Testis (tissue), 5 donors: ENCODE measurements at places on chromosomes 11 and 22. TPM values are rescaled to one million over a fixed set of nuclear protein-coding genes. Genes with fewer than 3 reads are reported as not detected.

The KCNK4 gene
- 0.24 TPM for total RNA-seq

The CASP5 gene
- not detected for total RNA-seq

DNA sequence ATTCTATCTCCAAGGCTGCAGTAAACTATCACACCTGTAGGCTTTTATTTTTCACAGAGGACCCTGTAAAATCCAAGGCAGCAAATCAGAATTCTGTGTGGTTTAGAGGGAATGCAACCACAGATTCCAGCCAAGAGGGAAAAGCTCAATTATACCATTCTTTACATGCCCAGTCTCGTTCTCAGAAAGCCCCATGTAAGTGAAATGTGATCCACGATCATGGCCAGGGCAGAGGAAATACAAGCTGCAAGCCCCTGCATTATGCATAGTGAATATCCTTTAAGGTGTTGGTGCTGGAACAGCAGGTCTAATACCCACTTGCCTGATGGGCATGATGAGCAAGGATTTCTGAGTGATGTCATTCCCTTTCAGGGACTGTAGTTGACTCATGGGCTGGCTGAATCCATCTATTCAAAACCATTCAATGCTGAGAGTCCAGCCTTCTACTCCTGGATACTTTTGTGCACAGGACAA, 198.7 kb upstream of the MTMR2 start:
- no peak overlapping the region for H3K27ac ChIP-seq
- no peaks in the 10 kb centered on the region for H3K36me3 ChIP-seq
- no peaks in the 10 kb centered on the region for H3K4me1 ChIP-seq

- H3K4me3 ChIP-seq: no peak overlapping the region
- no peak overlapping the region for H3K27ac ChIP-seq
- no peak for DNase-seq
- H3K36me3 ChIP-seq: no peaks in the 10 kb centered on the region
Observed at GRCh38 chr11:7414973-7415817, 70.1 kb upstream of the OLFML1 start.

The LDHAL6A gene
- total RNA-seq: 2.4 TPM

- no peaks in the 10 kb centered on the region for H3K36me3 ChIP-seq
- H3K27ac ChIP-seq: no peak overlapping the region
- H3K4me3 ChIP-seq: no peak overlapping the region
- no peak for DNase-seq
- H3K4me1 ChIP-seq: no peaks in the 10 kb centered on the region
Observed at GRCh38 chr11:74069146-74070046, 60.5 kb upstream of the UCP3 start.

DNA sequence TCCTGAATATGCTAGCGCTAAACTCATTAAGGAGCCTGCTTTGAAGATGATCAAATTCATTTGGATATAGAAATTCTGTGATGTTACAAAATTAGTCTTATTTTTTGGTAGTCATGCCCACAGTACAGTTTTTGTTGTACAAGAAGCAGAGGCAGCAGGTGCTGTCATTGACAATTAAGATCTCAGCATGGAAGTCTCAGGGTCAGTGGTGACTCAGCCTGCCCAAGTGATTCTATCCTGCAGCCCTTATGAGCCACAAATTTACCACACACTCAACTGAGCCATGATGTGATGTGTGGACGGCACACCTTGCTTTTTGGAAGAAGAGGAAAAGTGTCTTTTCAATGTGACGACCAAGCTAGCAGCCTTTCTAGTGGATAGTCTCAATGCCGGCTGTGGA, 153.6 kb upstream of the SORL1-AS1 start:
- H3K36me3 ChIP-seq: no peaks in the 10 kb centered on the region
- no peak for DNase-seq
- no peaks in the 10 kb centered on the region for H3K27me3 ChIP-seq

The MIAT gene
- 3.3 TPM for total RNA-seq

The APOA5 gene
- total RNA-seq: 0.24 TPM

GRCh38 chr11:75717608-75718418, at the start of gene MOGAT2:
Gene MOGAT2, plus strand, starts transcription at chr11:75717838. Its CDS starts 51 bp downstream, at chr11:75717889.
- H3K4me3 ChIP-seq: no peak within 1 kb of the TSS
- no peaks in the 10 kb centered on the region for H3K4me1 ChIP-seq
- H3K27ac ChIP-seq: no peak within 1 kb of the TSS
- DNase-seq: no peak
- H3K36me3 ChIP-seq: no peaks in the 10 kb centered on the region

The ZNF70 gene
- total RNA-seq: 7.2 TPM

The LRRC74B gene
- 5.4 TPM for total RNA-seq

The EFEMP2 gene
- total RNA-seq: 47.4 TPM

GRCh38 chr11:126115816-126116331, 53.2 kb upstream of the CDON start:
- H3K4me3 ChIP-seq: no peak overlapping the region
- peak; percentile 83 for DNase-seq
- peaks cover 34% of the 10 kb centered on the region for H3K4me1 ChIP-seq
- peak overlapping the region; percentile 71 for H3K27ac ChIP-seq
- no peaks in the 10 kb centered on the region for H3K36me3 ChIP-seq

GRCh38 chr11:96309643-96310017, 33.4 kb downstream of the MAML2 start:
- H3K27me3 ChIP-seq: no peaks in the 10 kb centered on the region
- H3K4me3 ChIP-seq: no peak overlapping the region
- H3K36me3 ChIP-seq: no peaks in the 10 kb centered on the region
- H3K27ac ChIP-seq: no peak overlapping the region
- DNase-seq: no peak

DNA sequence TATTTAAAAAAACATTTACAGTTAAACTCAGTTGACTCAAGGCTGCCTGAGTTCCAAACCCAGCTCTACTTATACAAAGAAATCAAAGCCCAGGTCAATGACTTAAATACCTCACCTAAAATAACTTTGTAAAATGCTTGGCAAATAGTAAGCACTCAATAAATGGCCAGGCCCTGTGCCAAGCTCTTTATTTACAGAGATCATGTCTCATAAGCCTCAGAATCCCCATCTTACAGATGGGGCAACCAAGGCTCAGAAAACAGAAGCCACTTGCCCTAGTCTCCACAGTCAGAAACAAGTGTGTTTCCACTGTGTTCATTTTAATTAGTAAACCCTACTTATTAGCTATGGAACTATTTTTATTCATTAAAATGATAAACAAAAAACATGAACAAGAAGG, 30.5 kb upstream of the TTC28 start:
- H3K27me3 ChIP-seq: no peaks in the 10 kb centered on the region
- H3K36me3 ChIP-seq: no peaks in the 10 kb centered on the region
- no peaks in the 10 kb centered on the region for H3K4me1 ChIP-seq
- DNase-seq: no peak
- H3K4me3 ChIP-seq: no peak overlapping the region

- H3K4me1 ChIP-seq: peaks cover 3% of the 10 kb centered on the region
- H3K4me3 ChIP-seq: no peak overlapping the region
- no peak for DNase-seq
- no peak overlapping the region for H3K27ac ChIP-seq
- H3K27me3 ChIP-seq: no peaks in the 10 kb centered on the region
Observed at GRCh38 chr11:45173064-45173463, 26.6 kb downstream of the PRDM11 start.

- H3K36me3 ChIP-seq: no peaks in the 10 kb centered on the region
- no peaks in the 10 kb centered on the region for H3K27me3 ChIP-seq
- DNase-seq: no peak
- no peak overlapping the region for H3K27ac ChIP-seq
- H3K4me3 ChIP-seq: no peak overlapping the region
Observed at GRCh38 chr11:128365044-128365443, 222.3 kb downstream of the ETS1 start.

DNA sequence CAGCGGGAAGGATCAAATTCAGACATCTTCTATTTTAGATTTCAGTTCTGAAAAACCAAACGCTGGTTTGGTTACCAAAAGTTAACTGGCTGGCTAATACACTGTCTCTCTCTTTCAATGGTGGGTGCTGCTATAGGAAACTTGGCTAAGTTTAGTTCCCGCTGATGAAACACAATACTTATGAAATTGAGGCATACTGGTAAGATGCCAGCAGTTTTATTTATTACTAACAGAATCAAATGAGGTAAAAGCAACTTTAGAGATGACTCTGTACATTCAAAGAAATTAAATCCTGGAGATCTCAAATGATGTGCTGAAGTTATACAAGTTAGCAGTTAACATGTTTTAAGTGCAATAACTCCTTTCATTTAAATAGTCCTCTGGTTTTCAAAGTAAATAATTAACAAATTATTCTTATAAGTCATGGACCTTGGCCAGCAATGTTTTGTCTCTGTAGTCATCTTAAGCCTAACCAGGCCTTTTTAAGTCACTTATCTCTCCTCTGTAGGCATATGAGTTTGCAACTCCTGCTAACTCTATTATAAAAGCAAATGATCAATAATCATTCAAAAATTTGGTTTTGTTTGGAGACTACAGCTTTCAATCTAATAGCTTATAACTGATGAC, 54.8 kb downstream of the PAK1 start:
- no peak for DNase-seq
- H3K27me3 ChIP-seq: no peaks in the 10 kb centered on the region
- no peak overlapping the region for H3K27ac ChIP-seq
- no peak overlapping the region for H3K4me3 ChIP-seq

DNA sequence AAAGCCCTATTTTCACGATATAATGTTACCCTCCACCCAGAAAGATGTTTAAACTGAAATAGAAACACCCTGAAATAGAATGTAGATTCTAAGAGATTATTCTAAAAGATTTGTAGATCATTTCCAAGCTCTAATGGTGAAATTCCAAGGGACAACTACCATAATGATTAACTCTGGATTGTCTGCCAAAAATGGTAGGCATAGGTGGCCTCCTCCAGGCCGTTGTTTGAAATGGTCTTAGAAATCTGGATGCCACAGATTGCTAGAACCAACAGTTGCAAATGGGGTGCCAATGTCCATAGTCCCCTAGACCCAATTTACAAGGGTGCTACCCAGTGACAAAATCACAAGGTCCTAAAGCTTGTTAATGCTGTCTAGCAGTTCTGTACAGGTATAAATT, 6.7 kb upstream of the SLC6A5 start:
- no peaks in the 10 kb centered on the region for H3K36me3 ChIP-seq
- no peaks in the 10 kb centered on the region for H3K27me3 ChIP-seq
- H3K4me3 ChIP-seq: no peak overlapping the region
- no peak overlapping the region for H3K27ac ChIP-seq
- no peak for DNase-seq

DNA sequence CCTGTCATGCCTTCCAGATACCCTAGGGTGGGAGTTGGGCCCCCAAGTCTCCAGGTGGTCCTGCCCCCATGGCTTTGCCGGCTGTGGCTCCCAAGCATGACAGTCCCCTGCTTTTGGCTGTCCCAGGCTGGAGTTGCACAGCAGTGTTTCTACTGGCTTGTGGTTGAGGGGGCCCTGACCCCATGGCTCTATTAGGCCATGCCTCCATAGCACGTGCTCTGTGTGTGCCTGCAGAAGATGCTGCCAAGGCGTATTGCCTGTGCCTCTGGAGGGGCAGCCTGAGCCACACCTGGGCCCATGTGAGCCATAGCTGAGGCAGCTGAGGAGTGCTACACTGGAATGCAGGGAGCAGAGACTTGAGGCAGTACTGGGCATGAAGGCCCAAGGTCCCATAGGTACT, 25.4 kb upstream of the CD81 start:
- H3K4me3 ChIP-seq: no peak overlapping the region
- no peaks in the 10 kb centered on the region for H3K27me3 ChIP-seq
- no peaks in the 10 kb centered on the region for H3K4me1 ChIP-seq
- H3K27ac ChIP-seq: no peak overlapping the region
- DNase-seq: no peak

- no peaks in the 10 kb centered on the region for H3K36me3 ChIP-seq
Observed at GRCh38 chr22:38707346-38707745, 1.6 kb downstream of the GTPBP1 start.

The OR2D3 gene
- total RNA-seq: not detected

DNA sequence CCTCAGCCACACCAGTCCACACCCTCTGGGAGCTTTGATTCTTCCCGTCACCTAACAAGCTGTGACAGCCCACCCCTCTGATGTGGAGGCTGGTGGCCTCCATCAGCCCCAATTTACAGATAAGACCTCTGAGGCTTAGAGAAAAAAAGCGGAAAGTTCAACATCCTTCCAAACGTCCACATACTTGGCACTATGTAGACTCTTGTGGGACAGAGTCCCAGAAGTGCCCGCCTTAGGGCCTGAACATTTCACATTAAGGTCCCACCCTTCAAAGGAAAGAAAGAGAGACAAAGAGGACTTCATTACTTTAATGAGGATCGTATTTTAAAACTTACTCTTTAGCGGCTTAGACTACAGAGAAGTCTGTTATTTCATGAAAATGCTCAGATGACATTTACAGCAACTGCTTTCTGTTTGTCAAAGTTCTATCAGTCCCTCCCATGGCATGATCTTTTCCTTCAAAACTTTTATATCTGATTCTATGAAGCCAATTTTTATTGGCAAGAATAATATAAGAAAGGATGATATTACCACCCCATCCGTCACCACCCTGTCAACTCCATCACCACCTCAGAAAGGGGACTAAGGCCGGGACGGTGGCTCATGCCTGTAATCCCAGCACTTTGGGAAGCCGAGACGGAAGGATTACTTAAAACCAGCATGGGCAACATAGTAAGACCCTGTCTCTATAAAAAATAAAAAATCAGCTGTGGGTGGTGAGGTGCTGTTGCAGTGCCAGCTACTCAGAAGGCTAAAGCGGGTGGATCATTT, 15.7 kb upstream of the SCGB1A1 start:
- H3K4me1 ChIP-seq: peaks cover 51% of the 10 kb centered on the region
- no peaks in the 10 kb centered on the region for H3K27me3 ChIP-seq
- no peaks in the 10 kb centered on the region for H3K36me3 ChIP-seq
- no peak overlapping the region for H3K27ac ChIP-seq
- H3K4me3 ChIP-seq: no peak overlapping the region
- no peak for DNase-seq

DNA sequence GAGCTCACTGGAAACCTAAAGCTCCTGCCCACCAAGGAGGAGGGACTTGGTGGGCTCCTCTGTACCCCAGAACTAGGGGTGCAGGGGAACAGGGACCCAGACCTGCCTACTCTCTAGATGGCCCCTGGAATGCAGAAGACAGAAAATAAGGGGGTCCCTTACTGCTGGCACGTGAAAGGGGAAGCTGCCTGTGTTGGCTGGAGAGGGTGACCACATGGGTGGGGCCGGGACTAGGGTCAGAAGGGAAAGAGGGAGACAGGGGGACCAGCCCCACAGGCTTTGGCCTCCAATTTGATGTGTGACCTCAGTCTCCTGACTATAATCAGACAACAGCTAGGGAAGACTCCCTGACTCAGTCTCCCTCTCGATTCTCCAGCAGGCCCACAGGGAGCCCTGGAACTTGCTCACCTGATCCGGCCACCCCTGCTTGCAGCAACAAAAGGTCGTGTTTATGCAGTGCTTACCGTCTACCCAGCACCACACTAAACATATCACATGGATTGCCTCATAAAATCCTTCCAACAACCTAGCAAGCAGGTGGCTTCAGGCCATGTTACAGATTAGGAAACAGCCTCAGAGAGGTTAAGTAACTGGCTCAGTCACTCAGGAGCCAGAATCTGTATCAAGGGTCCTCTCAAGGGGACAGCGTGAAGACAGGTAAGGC, 10.2 kb downstream of the ARAP1 start:
- DNase-seq: no peak
- no peaks in the 10 kb centered on the region for H3K4me1 ChIP-seq
- H3K27ac ChIP-seq: no peak overlapping the region
